ENCODE measurements at places on chromosomes 11 and 22. TPM values are rescaled to one million over a fixed set of nuclear protein-coding genes. Genes with fewer than 3 reads are reported as not detected.
A peak's percentile ranks its signal among the peaks of the same experiment; 100 is the strongest.

The OR5M10 gene
- polyA plus RNA-seq, result not detected

The SAMM50 gene
- polyA plus RNA-seq, result 105 TPM

The C11orf91 gene
- polyA plus RNA-seq, result not detected

The OR8G5 gene
- not detected for polyA plus RNA-seq

The C11orf52 gene
- polyA plus RNA-seq, result 24.5 TPM

The RASL10A gene
- 0.32 TPM for polyA plus RNA-seq

The UBQLN3 gene
- polyA plus RNA-seq, result not detected

The MRGPRE gene
- not detected for polyA plus RNA-seq

The TRIM29 gene
- 0.09 TPM for polyA plus RNA-seq

The OR51B2 gene
- polyA plus RNA-seq, result not detected

- DNase-seq, result no peak
- no peaks in the 10 kb centered on the region for H3K36me3 ChIP-seq
- H3K4me1 ChIP-seq, result no peaks in the 10 kb centered on the region
- no peak overlapping the region for H3K4me3 ChIP-seq
- H3K27ac ChIP-seq, result no peak overlapping the region
- no peaks in the 10 kb centered on the region for H3K27me3 ChIP-seq
These were observed 56.1 kb upstream of the POU2AF2 start for GRCh38 chr11:111189466-111189865.

DNA sequence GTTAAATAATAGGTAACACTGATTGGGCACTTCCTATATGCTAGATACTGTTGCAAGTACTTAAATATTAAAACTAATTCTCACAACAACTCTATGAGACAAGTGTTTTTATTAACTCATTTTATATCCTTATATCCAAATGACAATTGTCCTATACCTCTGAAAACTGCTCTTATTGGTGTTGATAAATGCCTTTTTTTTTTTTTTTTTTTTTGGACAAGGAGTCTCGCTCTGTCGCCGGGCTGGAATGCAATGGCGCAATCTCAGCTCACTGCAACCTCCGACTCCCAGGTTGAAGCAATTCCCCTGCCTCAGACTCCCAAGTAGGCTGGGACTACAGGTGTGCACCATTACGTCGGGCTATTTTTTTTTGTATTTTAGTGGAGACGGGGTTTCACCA lies 41.6 kb downstream of the MRTFA start:
- H3K4me1 ChIP-seq, result peaks cover 42% of the 10 kb centered on the region
- no peak for DNase-seq
- H3K27me3 ChIP-seq, result no peaks in the 10 kb centered on the region
- no peak overlapping the region for H3K27ac ChIP-seq

- H3K27ac ChIP-seq, result no peak overlapping the region
- no peak overlapping the region for H3K4me3 ChIP-seq
- H3K27me3 ChIP-seq, result peaks cover 4% of the 10 kb centered on the region
- no peak for DNase-seq
- H3K4me1 ChIP-seq, result no peaks in the 10 kb centered on the region
These were observed 27.9 kb upstream of the ANO1 start for GRCh38 chr11:70050243-70050642.

- H3K36me3 ChIP-seq, result no peaks in the 10 kb centered on the region
- H3K4me1 ChIP-seq, result no peaks in the 10 kb centered on the region
- peaks cover 2% of the 10 kb centered on the region for H3K27me3 ChIP-seq
- no peak for DNase-seq
- H3K27ac ChIP-seq, result no peak overlapping the region
These were observed 12.1 kb upstream of the TRIM44 start for GRCh38 chr11:35650467-35650866.

- no peaks in the 10 kb centered on the region for H3K27me3 ChIP-seq
- no peak overlapping the region for H3K4me3 ChIP-seq
- H3K27ac ChIP-seq, result no peak overlapping the region
- DNase-seq, result no peak
- no peaks in the 10 kb centered on the region for H3K36me3 ChIP-seq
- H3K4me1 ChIP-seq, result no peaks in the 10 kb centered on the region
These were observed 770.6 kb downstream of the FAM181B start for GRCh38 chr11:81963018-81963417.

- H3K36me3 ChIP-seq, result peaks cover 66% of the 10 kb centered on the region
- DNase-seq, result no peak
- H3K4me3 ChIP-seq, result peak overlapping the region; percentile 22
- H3K4me1 ChIP-seq, result peaks cover 36% of the 10 kb centered on the region
- peak overlapping the region; percentile 91 for H3K27ac ChIP-seq
These were observed 6.7 kb downstream of the ASCC2 start for GRCh38 chr22:29831186-29831921.

- H3K4me3 ChIP-seq, result no peak overlapping the region
- no peaks in the 10 kb centered on the region for H3K36me3 ChIP-seq
- no peaks in the 10 kb centered on the region for H3K4me1 ChIP-seq
- peaks cover 2% of the 10 kb centered on the region for H3K27me3 ChIP-seq
- no peak for DNase-seq
These were observed 1402.0 kb downstream of the BRD1 start for GRCh38 chr22:48425641-48426040.

DNA sequence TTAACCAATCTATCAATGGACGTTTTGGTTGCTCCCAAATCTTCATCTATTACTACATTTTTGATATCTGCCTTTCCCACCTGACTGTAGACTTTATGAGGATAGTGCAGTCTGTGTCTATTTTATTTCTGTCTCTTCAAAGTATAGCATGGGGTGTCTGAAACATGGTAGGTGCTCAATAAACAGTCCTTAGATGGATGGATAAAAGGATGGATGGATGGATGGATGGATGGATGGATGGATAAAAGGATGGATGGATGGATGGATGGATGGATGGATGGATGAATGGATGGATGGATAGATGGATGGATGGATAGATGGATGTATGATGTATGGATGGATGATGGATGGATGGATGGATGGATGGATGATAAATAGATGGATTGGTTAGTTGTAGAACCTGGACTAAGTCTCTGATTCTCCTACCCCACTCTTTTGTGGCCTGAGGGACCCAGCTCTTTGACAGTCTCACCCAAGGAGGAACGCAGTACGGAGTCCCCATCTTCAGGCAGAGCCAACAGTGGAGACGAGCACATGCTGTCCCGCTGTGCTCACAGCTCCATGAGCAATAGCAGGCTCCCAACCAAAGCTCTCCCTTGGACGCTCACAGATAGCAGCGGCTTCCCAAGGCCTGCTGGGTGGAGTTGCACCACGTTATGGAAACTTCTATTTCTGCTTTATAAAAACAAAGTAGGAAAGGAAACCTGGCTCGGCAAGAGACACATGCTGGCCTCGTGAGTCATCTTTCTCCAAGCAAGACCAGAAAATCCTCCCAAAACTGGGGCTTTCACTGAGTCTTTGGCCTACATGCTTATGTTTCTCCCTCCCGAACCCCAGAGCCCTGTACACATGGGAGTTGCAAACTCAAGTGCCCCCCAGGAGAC lies 448.0 kb downstream of the MIAT start:
- no peaks in the 10 kb centered on the region for H3K27me3 ChIP-seq
- no peak overlapping the region for H3K27ac ChIP-seq
- no peaks in the 10 kb centered on the region for H3K36me3 ChIP-seq
- peak; percentile 83 for DNase-seq

GRCh38 chr11:44423289-44423688 lies 113.3 kb upstream of the ALX4 start:
- H3K27me3 ChIP-seq, result peaks cover 2% of the 10 kb centered on the region
- no peak for DNase-seq
- no peak overlapping the region for H3K4me3 ChIP-seq
- H3K36me3 ChIP-seq, result no peaks in the 10 kb centered on the region
- H3K27ac ChIP-seq, result no peak overlapping the region
- H3K4me1 ChIP-seq, result no peaks in the 10 kb centered on the region

DNA sequence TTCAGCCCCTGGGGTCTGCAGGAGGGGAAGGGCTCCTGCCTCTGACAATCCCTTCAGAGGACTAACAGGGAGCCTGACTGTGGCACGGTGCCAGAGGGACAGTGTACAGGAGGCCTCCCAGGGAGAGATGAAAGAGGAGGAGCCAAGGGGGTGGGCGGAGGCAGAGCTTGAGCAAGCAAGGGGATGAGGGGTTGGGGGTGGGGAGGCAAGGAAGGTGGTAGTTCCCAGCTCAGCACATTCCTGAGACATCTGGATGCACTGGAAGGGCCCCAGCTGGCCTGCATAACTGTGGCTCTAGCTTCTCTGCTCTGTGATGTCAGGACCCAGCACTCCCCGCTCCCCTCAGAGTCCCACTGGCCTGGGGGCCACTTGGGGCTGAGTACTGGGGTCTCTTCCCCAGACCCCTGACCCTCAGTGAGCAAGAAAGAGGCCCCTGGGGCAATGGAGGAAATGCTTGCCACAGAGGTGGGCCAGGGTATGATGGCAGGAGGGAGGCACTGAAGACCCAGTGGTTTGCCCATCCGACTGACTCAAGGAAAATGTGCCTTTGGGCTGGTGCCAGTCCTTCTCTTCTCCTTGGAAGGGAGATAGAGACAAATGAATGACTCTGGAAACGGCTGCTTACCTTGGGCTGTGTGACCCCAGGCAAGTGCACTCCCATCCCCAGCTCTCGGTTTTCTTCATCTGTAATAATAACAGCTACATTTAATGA lies 13.3 kb downstream of the CREB3L1 start:
- H3K27ac ChIP-seq, result no peak overlapping the region
- H3K27me3 ChIP-seq, result no peaks in the 10 kb centered on the region
- H3K4me3 ChIP-seq, result no peak overlapping the region
- peak; percentile 87 for DNase-seq

DNA sequence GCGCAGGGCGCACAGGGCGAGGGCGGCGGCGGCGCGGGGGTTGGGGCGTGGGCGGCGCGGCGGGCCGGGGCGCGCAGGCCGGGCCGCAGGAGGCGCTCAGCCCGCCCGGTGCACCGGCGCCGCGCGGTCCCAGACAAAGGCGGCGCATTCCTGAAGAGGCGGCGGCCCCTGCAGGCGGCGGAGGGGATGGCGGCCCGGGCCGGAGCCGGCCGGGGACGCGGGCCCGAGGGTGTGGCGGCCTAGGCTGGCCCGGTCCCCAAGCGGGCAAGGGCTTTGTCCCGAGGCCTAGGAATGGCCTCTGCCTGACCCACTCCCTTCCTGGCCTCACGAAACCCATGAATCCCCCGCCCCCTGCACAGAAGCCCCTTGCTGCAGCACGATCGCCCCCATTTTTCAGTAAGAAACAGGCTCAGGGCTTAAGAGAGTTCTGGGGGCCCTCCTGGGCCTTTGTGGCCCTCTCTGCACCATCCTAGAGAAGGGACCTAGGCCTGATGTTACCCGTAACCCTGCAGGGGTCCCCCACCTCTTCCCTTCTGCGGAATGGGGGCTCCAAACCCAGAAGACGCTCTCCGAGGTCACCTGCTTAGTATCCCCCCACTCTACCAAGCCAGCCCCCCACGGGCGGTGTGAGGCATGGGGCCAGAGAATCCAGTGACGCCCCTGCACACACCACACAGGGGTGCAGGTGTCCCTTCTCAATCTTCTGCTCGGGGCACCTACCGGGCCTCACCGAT lies at the start of gene RTN4R:
TSS of gene RTN4R (minus strand) at position 40 of the 734 bp plus-strand sequence. CDS start 226 bp downstream, outside the sequence.
- no peak within 1 kb of the TSS for H3K27ac ChIP-seq
- H3K27me3 ChIP-seq, result no peaks in the 10 kb centered on the region
- no peaks in the 10 kb centered on the region for H3K36me3 ChIP-seq

DNA sequence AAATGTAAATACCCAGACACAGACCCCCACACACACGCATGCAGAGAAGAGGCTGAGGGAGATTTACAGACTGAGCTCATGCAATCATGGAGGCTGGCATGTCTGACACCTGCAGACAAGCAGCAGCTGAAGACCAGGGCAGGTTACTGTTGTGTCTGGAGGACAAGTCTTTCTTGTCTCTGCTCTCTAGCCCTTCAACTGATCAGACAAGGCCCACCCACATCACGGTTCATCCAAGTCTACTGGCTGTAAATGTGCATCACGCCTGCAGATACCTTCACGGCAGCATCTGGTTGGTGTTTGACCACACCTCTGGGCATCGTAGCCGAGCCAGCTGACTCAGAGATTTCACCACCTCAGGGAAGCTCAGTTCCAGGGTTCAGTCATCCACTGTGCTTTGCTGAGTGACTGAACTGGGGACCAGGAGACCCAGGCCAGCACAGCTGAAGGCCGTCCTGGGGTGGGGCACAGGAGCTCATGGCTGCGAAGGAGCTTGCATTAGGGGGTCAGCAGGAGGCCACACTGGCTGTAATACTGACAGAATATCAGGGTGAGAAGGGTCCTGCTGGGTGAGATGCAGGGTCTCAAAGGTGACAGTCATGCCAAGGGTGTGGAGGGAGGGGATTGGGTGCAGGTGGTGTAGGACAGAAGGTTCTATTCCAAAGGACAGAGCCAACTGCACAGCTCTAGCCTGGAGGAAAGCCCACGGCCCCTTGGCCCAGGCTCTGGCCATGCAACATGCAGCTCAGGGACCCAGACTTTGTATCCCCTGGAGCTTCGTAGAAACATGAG lies 304.9 kb downstream of the BRD1 start:
- no peaks in the 10 kb centered on the region for H3K36me3 ChIP-seq
- no peaks in the 10 kb centered on the region for H3K4me1 ChIP-seq

DNA sequence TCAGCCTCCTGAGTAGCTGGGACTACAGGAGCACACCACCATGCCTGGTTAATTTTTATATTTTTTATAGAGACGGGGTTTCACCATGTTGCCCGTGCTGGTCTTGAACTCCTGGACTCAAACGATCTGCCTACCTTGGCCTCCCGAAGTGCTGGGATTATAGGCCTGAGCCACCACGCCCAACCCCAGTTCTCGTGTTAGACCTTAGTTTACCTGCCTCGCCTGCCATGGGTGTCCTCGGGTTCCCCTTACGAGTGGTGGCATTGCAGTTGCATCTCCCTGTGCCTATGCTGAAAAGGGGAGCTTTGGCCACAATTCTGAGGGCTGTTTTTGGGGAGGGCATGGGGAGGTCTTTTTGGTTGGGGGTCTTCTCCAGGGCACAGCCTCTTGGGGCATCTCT lies 18.8 kb downstream of the TBC1D22A start:
- DNase-seq, result no peak
- no peaks in the 10 kb centered on the region for H3K36me3 ChIP-seq

GRCh38 chr11:80241766-80242165 lies 800.9 kb upstream of the TENM4 start:
- no peaks in the 10 kb centered on the region for H3K4me1 ChIP-seq
- no peak for DNase-seq

- peaks cover 9% of the 10 kb centered on the region for H3K4me1 ChIP-seq
- H3K4me3 ChIP-seq, result peak overlapping the region; percentile 87
- no peaks in the 10 kb centered on the region for H3K27me3 ChIP-seq
These were observed 571 bp downstream of the CCDC15 start for GRCh38 chr11:124954590-124954955.

DNA sequence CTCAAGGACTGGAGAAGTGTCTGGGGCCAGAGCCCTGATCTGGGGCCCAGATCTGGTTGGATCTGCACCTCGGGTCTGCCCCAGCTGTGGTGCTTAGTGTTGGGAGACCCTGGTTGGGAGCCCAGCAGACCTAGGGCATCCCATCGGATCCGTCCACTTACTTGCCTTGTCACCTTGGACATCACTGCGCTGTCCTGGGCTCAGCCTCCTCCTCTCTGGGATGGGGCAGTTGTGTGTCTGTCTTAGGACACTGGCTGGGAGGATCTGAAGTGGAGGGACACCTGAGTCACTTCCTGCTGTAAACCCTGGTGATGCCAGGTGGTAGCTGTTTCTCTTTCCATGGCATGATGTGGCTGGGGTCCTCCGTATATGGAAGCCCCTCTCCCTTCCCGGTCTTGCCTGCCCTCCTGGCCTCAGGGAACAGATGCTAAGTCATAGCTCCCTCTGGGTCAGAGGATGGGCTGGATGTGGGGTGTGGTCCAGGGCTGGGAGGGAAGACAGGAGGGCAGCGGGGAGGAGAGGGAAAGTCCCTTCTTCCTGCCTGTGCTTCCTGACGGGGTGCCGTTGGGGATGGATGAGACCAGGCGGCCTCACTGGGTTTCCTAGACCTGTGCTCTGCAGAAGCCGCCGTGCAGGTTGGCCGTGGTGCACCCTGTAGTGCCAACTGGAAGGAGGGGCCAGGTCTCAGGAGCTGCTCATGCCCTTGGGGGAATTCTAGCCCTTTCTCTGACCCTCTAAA lies 12.1 kb upstream of the OMP start:
- H3K27ac ChIP-seq, result no peak overlapping the region
- no peaks in the 10 kb centered on the region for H3K27me3 ChIP-seq
- no peak overlapping the region for H3K4me3 ChIP-seq
- DNase-seq, result no peak
- H3K36me3 ChIP-seq, result no peaks in the 10 kb centered on the region
